ENCODE measurements at places on chromosomes 6 and 20.

DNA sequence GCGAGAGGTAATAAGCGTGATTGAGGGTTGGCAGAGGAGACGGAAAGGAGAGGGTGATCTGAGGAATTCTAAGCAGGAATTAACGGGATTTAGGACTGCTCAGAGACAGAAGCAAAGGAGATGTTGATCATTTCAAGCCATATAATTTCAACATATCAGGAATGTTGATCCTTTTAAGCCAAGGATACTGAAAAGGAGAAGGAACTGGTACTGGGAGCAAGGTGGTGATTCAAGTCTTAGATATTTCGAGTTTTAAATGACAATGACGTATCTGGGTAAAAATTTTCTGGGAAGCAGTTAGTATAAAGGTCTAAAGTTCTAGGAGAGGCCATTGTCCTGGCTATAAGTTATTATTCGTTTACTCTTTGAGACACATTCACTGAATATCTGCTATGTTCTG is 91.3 kb upstream of the OGFRL1 start:
- no peak for DNase-seq

DNA sequence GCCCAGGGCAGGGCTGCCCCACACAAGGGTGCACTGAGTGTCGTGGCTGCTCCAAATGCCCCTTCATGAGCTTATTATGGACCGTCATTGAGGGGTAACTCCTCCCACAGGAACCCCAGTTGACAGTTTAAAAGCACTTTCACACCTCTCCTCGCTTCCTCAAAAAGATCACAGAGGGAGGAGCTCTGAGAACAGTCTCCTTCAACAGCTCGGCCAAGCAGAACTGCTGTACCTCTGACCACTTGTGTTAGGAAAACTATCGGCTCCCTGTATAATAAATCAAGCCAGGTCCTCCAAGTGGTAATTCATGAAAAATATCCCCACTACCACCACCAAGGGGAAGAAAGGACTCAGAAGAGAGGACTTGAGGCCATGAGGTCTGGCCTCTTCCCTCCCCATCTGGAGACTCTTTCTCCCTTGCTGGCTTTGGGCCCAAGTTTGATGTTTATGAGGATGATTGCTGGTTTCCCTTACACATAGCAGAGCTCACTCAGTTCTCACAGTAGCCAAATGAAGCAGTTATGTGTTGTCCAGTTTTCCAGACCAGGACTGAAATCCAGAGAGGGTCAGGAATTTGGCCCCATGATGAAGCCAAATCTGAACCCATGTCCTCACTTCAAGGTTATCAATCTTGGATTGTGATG is 8.7 kb downstream of the SNX21 start:
- DNase-seq = no peak

GRCh38 chr6:157741948-157742556 is 81.0 kb upstream of the SNX9 start:
- no peak for DNase-seq

DNA sequence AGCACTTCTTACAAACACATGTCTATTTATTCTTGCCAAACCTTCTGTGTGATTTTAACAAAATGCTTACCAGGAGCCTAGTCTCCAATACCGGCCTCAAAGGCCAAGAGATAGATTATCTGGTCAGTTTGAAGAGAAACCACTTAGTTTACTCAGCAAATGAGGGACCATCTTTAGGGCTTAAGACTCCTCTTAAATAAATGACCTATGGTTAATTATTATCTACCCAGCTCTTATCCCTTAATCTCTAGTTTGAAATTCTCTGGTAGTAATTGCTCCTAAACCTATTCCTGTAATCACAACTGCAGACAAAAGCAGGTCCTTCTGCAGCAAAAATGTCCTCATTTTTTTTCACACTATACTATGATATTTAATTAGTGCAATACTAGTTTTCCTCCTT is 301.8 kb downstream of the KIF16B start:
- no peak for DNase-seq

DNA sequence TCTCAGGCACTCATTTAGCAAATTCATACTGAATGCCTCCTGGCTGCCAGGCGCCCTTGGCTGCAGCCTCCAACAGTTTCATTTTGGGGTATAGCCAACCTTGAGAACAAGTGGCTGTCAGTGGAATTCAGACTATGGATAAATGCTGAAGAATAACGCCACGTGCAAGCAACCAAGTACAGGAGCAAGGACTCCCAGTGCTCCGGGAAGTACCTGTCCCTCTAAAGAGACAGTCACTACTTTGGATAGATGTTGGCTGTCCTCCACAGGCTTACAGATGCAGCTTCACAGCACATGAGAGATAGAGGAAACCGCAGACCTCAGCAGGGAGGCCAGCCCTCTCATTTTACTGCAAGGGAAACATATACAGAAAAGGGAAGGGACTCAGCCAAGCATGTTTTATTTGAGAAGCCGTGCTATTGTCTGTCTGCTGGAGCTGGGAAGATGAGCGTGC is 658.2 kb downstream of the PTPRT start:
- no peak for DNase-seq

- no peak for DNase-seq
Observed at GRCh38 chr20:4568361-4568959, 153.2 kb upstream of the PRND start.

GRCh38 chr6:115131709-115132490 is 789.1 kb upstream of the HS3ST5 start:
- no peak for DNase-seq

GRCh38 chr6:71347119-71347518 is 58.5 kb downstream of the OGFRL1 start:
- DNase-seq = no peak

- DNase-seq = peak; percentile 22
Observed at GRCh38 chr20:46132705-46133120, 14.6 kb downstream of the CD40 start.

DNA sequence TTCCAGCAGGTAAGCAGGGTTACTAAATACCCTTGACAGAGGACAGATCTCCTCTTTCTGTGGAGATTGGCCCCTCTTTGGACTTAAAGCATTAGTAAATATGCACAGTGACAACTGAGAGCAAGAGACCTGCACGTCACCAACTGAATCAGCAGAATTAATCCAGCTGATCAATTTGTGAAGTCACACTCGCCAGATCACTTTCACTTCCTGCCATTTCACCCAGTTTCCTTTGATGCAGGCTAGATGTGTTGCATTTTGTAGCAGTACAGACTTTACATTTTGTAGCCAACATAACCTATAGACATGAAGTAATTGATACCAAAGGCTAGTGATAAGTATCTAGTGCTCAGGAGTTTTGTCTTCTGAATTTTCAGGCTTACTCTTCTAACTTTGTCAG is 11.9 kb downstream of the SYNE1 start:
- DNase-seq = no peak

DNA sequence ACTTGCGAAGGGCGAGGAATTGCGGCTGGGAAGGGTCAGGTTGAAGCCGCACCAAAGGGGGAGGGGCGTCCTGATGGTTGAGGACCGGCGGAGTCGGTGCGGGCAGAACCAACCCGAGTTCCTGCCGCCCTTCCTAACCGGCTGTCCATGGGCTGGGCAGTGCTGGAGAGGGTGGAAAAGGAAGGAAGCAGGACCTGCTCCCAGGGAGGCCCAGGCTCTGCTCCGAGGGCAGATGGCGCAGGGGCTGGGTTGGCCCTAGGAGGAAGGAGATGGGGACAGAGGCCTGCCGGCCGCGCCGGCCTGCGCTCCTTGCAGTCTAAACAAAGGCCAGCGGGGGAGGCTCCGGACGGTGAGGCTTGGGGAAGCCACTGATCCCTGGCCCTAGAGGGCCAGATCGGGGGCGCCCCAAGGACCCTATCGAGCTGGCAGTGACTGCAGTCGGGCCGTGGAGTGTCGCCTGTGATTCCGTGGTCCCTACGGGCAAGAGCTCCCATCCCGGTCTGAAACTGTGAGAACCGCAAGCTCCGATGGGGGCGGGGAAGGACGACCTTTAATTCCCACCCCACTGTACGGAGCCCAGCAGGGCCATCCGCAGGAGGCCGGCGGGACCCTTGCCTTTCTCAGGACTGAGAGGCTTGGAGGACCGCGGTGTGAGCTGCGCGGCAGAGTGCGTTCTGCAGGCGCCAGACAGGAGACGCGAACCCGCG is 39.4 kb downstream of the YTHDF1 start:
- no peak for DNase-seq

GRCh38 chr20:7716286-7716972 is 223.8 kb downstream of the HAO1 start:
- DNase-seq = no peak

DNA sequence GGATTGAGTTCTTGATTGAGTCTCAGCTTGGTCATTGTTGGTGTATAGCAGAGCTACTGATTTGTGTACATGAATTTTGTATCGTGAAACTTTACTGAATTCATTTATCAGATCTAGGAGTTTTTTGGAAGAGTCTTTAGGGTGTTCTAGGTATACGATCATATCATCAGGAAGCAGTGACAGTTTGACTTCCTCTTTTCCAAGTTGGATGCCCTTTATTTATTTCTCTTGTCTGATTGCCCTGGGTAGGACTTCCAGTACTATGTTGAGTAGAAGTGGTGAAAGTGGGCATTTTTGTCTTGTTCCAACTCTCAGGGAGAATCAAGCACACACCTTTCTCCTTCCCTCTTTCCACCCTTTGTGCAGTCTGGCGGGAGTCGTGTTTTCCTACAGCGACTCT is 26.4 kb downstream of the RPP40 start:
- no peak for DNase-seq

DNA sequence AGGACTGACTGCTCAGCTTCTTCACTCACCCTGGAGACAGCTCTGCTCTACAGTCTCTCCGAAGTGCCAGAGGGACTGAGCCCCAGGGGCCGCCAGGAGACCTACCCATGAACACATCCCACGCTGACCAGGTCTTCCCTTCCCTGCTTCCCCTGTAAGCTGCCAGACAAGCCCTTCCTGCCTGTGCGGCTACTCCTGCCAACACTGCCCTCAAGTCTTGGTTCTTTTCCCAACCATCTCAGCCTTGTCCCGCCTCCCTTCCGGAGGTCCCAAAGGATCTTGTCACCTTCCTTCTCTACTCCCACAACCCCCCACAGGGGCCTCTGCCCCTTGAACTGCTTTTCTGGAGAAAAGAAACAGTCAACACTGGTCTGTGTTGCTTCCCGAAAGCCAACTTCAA is 15.0 kb downstream of the CPNE5 start:
- DNase-seq = no peak

DNA sequence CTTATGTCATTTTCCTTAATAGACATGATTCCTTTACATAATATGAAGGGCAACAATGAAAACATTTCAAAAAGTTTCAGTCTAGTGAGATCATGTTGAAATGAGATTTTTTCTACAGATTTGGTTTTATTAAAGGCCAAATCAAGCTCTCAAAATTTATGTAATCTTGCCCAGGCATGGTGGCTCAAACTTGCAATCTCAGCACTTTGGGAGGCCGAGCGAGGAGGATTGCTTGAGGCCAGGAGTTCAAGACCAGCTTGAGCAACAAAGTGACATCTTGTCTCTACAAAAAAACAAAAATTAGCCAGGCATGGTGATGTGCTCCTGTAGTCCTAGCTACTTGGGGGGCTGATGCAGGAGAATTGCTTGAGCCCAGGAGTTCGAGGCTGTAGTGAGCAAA is 50.8 kb downstream of the LRP11 start:
- no peak for DNase-seq

Data from activated gamma-delta T cell (primary cell).